ENCODE measurements at places on chromosomes 7 and 10.

DNA sequence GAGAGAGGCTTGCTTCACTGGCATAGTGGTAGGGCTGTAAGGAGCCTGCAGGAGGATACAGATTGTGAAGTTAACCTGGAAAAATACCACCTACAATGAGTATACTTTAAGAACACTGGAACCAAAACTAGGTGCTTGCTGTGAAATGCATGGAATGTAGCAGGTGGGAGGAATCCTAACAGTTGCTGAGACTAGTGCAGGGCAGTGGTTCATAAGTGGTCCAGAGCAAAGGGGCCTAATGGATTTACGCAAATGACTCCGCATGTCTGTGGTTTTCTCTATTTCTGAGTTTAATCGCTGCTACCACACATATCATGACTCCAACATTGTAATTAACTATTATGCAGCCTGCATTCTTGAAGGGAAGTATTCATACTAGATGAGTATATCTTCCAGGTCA, 218.4 kb downstream of the CHRM2 start:
- no peak for DNase-seq

- no peak for DNase-seq
Observed at GRCh38 chr10:80476685-80477084, 22.6 kb downstream of the TSPAN14 start.

- DNase-seq, result no peak
Observed at GRCh38 chr7:19752020-19752419, 21.4 kb downstream of the TMEM196 start.

GRCh38 chr7:111593343-111593742, 31.1 kb upstream of the IMMP2L start:
- DNase-seq, result no peak

- no peak for DNase-seq
Observed at GRCh38 chr7:109901926-109902325, 1189.0 kb upstream of the LRRN3 start.

DNA sequence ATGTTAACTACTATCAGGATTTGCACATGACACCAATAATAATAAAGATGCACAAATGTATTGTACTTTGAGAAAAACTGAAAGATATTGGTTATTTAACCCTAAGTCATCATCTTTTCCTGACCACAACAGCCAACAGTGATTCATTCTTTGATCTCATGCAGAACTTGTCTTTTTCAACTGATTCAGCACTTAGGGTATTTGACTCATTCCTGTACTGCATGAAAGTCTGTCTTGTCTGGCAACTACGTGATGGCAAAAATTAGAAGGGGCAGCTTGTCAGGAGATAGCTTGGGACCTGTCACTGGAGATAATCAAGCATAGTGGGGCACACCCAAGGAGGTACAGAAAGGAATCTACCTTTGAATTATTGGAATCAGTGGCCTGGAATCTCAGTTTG, 77.8 kb upstream of the LRRC17 start:
- DNase-seq, result no peak

- no peak for DNase-seq
Observed at GRCh38 chr10:24804956-24805355, 81.3 kb upstream of the ARHGAP21 start.

DNA sequence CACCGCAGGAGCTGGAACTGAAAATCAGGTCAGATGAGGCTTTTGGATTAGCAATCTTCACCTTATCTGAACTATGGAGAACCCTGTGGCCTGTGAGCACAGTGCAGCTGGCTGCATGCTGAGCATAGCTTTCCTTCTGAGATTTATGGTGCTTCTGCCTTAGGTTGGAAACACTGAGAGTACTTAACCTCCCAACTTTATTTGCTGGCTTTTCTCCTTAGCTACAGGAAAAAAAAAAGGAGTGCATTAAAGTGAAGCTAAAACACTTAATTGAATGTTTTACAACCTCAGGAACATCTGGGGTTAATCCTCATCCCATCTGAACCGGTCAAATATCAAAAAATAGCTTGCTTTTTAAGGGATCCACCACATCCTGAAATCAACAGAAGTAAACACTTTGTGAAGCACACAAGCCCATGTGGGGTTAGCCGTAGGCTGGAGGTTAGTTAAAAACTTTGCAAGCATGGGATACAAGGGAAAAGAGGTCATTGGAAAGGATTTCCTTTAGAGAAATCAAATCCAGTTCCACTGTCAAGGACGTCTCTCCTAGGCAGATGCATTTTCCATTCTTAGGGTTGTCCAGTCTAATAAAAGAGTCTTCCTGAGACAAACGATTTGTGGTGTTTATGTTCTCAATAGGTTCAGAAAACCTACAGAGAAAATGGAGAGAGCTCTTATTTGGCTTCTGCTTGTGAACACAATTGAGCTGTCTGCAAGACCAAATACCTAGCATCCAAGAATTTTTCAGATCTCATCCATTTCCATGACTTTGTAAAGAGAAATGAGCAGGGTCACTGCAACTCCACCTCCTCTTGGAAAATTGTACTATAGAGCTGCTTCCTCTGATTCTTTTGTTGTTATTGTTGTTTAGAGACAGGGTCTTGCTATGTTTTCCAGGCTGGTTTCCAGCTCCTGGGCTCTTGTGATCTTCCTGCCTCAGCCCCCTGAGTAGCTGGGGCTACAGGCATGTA, 470.4 kb upstream of the IGFBP3 start:
- no peak for DNase-seq

- DNase-seq, result no peak
Observed at GRCh38 chr7:82018226-82018625, 248.4 kb upstream of the HGF start.

Data from activated CD4-positive, CD25-positive, alpha-beta regulatory T cell (primary cell).